Activated CD4-positive, alpha-beta T cell treated with anti-CD3 and anti-CD28 coated beads, Interleukin-2, amount 50 U/mL, for 48 hours (primary cell): ENCODE measurements at places on chromosomes 12 and 14.

- no peak for DNase-seq
These were observed 51.4 kb downstream of the SUSD6 start for GRCh38 chr14:69662636-69663299.

GRCh38 chr12:52213564-52214420 is 19.3 kb upstream of the KRT7 start:
- DNase-seq, result peak; percentile 74

- no peak for DNase-seq
These were observed 9.7 kb downstream of the TUBA1C start for GRCh38 chr12:49274396-49275069.

- no peak for DNase-seq
These were observed 116.8 kb downstream of the WIF1 start for GRCh38 chr12:65004270-65004669.

DNA sequence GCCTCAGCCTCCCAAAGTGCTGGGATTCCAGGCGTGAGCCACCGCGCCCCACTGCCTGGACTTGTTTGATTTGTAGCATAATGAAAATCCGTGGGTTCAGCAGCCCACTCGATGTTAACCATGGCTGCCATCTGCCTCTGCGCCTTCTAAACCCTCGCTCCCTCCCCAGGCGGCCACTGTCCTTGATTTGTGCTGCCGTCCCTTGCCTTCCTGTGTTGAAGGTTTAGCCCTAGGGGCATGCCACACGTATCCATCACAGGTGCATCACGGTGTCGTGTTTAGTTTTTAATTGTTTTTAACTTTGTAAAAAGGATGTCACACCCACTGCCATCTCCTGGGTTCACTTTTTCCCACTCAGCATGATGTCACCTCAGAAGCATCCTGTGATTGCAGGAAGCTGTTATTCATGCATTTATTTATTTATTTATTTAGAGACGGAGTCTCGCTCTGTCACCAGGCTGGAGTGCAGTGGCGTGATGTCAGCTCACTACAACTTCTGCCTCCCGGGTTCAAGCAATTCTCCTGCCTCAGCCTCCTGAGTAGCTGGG is 24.5 kb upstream of the ULK1 start:
- no peak for DNase-seq

- DNase-seq, result no peak
These were observed 353 bp upstream of the MAPK1IP1L start for GRCh38 chr14:55051165-55051422.

DNA sequence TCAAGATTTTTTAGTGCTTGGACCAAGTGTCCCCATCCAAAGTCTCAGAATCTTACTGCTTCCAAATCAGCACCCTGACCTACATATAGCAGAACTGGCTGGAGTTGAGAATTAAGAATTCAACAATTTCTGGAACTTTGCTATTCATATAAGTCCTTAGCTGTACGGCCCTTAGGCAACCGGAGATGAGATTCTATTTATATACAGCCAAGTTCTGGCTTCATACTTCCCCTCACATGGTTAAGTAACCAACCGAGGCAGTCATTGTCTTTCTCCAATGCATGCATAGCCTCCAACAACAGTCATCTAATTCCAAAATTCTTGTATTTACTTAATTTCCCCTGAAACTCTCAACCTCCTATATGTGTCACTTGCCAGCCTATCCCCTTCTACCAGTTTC is 76.6 kb downstream of the SINHCAF start:
- no peak for DNase-seq

DNA sequence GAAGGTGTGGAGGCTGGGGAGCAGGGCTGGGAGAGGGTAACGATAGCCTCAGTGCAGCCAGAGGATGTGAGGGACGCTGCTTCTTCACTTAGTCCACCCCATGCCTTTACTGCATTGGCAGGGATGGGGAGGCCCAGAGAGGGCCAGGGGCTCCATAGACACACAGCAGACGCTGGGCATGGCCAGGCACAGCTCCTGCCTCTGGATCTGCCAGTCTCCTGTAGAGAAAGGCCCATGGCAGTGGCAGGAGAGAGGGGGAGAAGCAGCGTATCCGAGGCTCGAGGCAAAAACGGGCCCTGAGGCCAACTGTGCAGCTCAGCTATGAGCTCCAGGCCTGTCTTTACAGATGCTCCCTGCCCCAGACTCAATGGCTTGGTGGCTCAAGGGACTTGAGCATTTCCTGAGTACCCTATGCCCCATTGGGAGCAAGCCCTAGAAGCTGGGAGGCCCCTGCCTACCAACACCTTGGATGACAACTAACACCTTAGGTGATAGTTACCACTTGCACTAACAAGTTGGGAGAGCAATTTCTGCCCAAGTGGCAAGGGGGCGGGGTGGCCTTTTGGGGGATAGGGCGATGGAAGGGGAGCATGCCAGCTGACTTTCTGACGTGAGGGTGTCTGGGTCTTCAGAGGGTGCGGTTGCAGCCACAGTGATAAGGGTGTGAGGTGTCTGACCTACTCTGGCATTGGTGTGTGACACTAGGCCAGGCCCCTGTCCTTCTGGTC is 5.0 kb upstream of the LBHD2 start:
- no peak for DNase-seq

DNA sequence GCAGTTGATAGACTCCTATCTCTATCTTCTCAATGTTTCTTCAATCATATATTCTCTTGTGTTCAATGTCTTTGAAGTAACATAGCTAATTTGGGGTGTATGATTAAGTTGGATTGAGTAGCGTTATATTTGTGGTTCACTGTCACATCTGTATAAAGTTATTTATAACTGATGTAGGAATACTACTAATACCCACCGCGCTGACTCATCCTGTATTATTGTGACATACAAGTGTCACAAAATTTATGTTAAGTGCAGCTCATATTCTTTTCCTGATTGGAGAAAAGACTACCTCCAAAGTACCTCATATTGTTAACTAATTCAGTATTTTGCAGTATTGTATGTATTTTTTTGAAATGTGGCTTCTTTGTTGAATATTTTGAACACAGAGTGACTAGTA is 940.8 kb downstream of the SLC6A15 start:
- no peak for DNase-seq

DNA sequence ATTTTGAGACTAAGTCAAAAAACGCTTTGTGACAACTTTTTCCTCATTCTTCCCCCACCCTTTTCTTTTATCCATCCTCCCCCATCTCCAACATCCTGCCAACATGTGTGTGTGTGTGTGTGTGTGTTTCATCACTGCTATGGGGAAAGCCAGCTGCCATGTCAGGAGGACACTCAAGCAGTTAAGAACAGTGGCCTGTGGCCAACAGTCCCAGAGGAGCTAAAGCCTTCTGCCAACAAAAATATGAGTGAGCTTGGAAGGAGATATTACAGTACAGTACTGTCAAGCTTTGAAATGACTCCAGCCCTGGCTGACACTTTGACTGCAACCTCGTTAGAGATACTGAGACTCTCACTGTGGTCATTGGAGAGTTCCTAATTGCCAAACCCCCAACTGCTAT is 5.0 kb upstream of the CSRP2 start:
- DNase-seq, result no peak

- DNase-seq, result no peak
These were observed 503.0 kb upstream of the LMO3 start for GRCh38 chr12:17108877-17109541.

DNA sequence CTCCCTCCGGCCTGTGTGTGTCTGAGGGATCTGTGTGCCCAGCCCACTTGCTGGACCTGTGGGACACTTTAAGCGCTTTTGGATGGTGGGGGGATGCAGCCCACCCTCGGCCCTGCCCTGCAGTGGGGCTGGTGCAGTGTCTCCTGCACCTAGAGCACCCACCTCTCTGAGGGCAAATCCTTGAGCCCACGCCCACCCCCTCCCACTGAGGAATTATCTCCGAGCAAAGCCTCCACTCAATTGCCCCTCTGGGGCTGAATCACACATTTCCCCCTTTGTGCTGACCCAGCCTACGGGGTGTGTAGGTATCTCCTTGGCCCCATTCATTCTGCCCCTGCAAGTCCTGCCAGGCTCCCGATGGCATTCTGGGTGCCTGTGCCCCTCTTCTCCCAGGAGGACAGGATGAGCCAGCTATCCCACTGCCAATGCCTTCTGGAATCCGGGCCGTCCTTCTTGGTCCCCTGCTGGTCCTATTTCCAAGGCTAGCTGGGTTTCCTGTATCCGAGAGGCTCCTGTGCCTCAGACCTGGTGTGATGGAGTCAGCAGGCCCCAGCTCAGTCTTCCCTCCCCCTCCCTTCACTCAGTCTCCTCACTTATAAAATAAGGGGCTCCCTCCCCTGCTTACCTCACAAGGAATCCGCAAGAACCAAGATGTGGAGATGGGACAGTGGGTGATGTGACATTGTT is 48.9 kb downstream of the ERH start:
- no peak for DNase-seq

DNA sequence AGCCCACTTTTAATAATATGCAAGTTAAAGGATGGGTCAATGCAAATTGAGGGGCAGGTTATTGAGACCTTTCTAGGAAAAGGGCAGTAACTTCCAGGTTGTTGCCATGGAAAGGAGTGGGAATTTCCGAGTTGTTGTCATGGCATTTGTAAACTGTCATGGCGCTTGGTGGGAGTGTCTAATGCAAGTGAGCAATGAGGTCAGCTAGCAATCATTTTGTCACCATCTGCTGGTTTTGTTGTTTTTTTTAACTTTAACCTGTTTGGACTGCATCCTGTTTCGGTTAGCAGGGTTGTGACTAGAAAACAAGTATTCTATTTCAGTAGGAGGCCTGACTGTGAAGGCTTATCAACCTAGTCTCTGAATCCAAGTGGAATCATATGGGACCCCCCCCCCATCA is 85.8 kb upstream of the TSPAN11 start:
- no peak for DNase-seq

GRCh38 chr12:43815416-43815815 is 9.3 kb upstream of the TWF1 start:
- no peak for DNase-seq

GRCh38 chr14:20455355-20456300 is 602 bp downstream of the APEX1 start:
- no peak for DNase-seq
